ENCODE measurements at places on chromosomes 7 and 10.
A peak's percentile ranks its signal among the peaks of the same experiment; 100 is the strongest.

GRCh38 chr10:97531401-97531986 lies 32.8 kb downstream of the UBTD1 start:
- DNase-seq = no peak

DNA sequence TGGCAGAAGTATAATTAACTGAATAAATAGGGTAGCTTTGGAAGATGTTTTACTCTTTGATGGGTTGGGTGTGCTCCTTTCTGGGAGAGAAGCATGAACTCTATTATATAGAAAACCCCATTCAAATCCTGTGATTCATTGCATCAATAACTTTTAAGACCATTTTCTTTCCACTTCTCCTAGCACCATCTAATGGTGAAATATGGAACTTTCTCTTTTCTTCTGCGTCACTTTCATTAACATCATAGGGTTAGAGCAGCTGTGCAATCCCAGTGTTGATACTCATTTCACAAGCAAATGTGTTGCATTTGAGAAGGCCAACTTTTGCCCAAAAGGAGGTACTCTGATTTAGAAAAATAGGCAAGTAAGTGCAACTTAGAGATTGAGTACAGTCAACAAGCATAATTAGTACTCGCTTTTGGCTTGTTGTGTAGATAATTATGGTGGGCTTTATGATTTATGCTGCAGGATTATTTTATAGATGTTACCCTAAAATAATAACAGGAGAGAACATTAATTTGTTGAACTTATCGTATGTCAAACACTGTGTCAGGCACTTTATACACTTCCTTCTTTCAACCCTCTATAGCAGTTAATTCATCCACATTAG lies 92.9 kb downstream of the CPED1 start:
- DNase-seq = peak; percentile 43

- DNase-seq = no peak
Observed at GRCh38 chr7:156703773-156704482, 63.4 kb downstream of the RNF32 start.

- no peak for DNase-seq
Observed at GRCh38 chr7:27164367-27165088, 809 bp downstream of the HOXA9 start.

- no peak for DNase-seq
Observed at GRCh38 chr7:5702876-5703571, 78.4 kb downstream of the RNF216 start.

DNA sequence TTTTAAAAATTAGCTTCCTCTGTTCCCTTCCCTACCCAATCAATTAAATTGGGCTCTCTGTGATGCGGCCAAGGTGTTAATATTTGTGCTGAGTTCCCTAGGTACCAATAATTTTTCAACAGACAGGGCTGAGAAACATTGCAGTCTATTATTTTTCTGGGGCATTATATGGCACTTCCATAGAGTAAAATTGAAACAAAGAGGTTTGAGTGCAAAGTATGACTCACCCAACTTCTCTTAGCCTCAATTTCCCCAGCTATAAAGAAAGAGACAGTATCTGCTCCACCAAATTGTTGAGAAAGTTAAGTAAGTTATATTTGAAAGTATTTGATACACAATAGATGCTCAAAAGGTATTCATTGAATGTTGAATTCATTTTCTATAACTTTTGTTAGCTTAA lies 74.9 kb downstream of the TES start:
- DNase-seq = no peak

GRCh38 chr7:51035716-51036115 lies 253.0 kb upstream of the GRB10 start:
- no peak for DNase-seq

DNA sequence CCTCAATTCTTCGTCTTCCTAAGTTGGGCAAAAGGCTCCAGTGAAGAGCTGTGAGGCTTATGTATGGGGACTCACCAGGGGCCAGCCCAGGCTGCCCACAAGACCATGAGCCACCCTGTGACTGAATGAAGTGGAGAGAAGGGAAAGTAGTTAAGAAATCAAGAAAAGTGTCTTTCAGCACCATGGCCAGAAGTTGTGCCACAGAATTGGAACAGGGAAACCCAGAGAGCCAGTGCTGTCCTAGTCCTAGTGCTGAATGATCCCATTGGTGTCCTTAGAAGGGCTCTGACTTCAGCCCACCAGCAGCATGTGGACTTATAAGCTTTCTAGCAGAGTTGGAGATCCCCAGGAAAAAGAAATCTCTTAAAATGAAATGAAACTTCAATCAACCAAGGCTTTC lies 37.0 kb upstream of the CCSER2 start:
- DNase-seq = no peak

DNA sequence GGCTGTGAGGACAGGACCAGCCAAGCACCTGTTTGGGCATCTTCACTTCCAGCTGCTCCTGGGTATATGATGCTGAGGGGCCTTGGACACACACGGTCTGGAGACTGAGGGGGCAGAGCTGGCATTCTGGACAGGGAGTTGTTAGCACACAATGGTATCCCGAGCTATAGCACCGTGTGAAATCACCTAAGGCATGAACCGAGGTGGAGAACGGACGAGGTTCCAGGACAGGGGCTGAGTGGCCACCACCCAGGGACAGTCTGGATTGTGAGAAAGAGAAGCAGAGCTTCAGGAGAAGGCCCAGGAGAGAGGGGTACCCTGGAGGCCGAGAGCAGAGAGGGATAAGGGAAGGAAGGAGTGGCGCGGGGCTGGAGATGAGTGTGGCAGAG lies 571.8 kb downstream of the TCERG1L start:
- DNase-seq = no peak

DNA sequence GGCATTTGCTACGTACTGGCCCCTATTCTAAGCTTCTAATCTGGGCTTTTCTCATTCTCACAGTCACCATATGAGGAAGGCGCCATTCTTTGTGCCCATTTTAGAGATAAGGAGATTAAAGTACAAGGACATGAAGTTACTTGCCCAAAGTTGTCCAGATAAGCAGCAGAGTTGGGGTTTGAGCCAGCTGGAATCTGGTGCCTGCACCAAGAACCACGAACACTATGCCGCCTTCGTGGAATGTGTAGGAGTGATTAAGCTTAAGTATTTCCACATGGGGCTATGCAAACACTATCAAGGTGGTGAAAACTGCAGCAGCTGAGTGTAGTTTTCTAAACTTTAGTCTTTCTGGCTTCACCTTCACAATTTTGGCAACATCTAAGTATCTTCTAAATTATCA lies 342.7 kb upstream of the ETV1 start:
- no peak for DNase-seq

DNA sequence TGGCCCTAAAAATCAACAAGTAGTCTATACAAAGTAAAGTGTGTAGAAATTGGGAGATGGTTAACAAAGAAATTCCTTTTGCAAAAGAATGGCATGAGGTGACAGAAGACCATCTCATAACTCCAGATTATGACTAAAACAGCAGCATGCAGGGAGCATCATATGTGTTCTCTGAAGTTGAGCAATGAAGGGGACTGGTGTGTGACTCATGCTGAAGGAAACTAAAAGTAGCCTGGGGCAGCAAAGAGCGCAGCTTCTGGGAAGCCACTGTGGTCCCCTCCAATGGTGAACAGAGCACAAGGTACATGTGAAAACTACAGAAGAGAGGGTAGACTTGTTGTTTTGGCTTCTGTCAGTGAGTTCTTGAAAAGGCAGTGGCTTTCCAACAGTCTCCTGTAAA lies 133.4 kb downstream of the MACC1 start:
- DNase-seq = no peak

- DNase-seq = no peak
Observed at GRCh38 chr10:48742891-48743860, 58.5 kb downstream of the WDFY4 start.

DNA sequence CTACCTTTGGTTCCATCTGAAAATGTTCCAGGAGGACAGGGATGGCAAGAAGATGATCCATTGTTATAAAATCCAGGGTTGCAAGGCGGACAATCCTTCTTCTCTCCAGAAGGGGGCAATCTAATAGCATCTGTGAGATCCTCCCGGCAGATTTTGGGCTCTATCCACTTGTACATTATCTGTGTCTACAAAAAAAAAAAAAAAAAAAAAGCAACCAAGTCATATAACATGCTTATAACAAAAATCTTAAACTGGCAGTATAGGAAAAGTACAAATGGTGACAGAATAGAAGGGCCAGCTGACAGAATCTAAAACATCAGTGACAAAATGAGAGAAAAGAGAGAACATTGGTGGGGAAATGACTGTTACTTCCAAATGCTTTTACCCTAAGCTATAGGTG lies 132.7 kb downstream of the ELAPOR2 start:
- peak; percentile 22 for DNase-seq

DNA sequence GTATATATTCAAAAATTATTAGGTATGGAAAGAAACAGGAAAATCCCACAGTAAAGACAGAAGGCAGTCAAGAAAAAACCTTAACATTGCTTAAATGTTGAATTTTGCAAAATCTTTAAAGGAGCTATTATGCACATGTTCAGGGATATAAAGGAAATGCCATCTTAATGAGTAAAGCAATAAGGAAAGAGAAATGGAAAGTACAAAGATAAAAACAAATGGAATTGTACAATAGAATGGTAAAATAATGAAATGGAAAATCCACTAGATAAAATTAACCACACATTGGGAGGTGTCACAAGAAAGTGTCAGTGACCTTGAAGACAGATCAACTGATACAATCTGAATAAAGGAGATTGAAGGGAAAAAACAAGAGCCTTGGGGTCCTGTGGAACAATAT lies 82.0 kb downstream of the KIF20B start:
- DNase-seq = no peak

- DNase-seq = no peak
Observed at GRCh38 chr10:51079331-51079730, 5.0 kb downstream of the PRKG1 start.

- DNase-seq = no peak
Observed at GRCh38 chr7:31724696-31725095, 37.7 kb downstream of the PPP1R17 start.

DNA sequence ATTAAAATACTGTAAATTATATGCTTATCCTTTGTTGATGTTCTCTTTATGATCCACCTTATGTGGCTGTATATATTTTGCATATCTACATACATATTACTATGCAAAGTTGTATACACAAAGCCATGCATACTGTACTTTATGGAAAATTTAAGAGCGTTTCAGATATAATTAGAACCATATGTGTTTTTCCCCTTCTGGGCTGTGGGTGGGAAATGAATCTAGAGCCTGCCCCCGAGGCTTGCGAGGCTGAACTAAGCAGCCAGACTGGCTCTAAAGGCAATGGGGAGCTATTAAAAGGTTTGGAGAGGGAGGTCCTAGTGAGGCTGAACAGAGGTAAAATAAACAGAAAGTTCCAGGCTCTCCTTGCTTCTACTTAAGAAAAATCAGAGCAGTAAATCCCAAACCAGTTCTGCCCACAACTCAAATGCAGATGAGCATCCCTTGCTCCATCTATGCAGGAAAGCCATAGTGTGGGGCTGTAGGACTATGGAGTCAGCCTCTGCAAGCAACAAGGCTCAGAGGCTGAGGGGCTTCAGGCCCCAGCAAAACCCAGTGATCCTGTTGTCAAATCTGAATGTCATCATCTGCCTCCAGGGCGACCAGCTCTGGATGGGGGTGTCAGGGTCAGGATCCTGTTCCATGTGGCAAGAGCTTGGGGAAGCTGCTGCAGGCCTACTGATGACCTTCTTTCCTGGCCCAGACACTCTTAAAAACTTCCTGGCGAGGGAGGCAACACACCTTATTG lies 14.1 kb upstream of the DDIT4 start:
- no peak for DNase-seq

GRCh38 chr7:30790356-30790755 lies 19.1 kb downstream of the MINDY4 start:
- DNase-seq = no peak

GRCh38 chr7:70266186-70266585 lies 667.9 kb downstream of the AUTS2 start:
- DNase-seq = no peak

- DNase-seq = no peak
Observed at GRCh38 chr7:111362506-111363054, 199.7 kb downstream of the IMMP2L start.

DNA sequence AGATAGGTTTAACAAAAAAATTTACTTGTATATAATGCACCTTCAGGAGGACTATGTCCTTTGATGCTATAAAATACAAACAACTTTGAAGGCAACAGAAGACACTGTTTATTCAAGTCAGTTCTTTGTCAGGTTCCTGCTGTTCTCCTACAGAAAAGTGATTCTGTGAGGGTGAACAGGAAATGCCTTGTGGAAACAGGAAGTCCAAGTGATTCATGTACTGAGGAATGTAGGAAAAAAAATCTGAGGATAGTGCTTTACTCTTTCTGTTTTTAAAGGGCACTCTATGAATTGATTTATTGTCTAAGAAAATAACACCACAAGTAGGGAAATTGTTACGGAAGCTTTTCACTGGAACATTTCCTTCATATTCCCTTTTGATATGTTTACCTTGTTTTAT lies 171.9 kb downstream of the HDAC9 start:
- peak; percentile 3 for DNase-seq

GRCh38 chr10:114391599-114391998 lies 12.7 kb downstream of the AFAP1L2 start:
- no peak for DNase-seq

DNA sequence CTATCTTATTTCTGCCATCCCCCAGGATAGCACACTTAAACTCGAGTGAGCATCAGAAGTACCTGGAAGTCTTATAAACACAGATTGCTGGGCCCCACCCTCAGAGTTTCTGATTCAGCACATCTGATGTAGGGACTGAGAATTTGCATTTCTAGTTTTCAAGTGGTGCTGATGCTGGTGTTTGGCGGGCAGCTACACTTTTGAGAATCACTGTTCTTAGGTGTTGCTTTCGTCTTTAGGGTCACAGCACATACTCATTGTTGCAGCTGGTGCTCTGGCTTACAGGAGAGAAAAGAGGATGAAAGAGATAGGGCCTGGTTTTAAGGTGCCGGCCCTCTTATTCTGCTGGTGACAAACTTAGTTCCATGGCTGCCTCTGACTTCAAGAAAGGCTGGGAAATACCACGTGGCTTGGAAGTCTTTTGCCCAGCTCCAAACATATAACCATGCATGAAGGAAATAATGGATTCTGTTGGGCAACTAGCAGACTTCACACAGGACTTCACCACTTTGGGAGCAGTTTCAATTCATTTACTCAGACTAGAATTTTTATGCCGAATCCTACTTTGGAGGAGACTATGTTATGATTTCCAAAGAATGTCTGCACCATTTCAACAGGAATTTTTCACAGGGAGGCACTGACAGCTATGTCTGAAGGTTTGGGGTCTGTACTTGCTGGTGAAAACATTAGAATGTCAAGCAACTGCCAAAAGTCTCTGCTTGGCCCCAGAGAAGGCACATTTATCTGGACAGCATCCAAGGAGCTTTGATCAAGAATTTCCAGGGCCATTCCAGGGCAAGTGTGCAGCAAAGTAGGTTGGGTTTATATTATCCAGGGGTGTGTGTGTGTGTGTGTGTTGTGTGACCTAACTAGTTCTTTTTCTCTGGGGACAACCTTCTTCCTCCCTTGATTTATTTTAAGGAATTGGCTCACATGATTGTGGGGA lies 6.9 kb upstream of the MINDY4 start:
- DNase-seq = no peak

GRCh38 chr10:101397140-101397539 lies 43.2 kb downstream of the BTRC start:
- no peak for DNase-seq

- DNase-seq = no peak
Observed at GRCh38 chr7:38461887-38462286, 169.3 kb downstream of the AMPH start.

All from DMS153 (cell line).